ELR (cell line): ENCODE measurements at places on chromosomes 7 and 10.
A peak's percentile ranks its signal among the peaks of the same experiment; 100 is the strongest.

- no peak for DNase-seq
Observed at GRCh38 chr7:156015237-156016020, 203.2 kb upstream of the SHH start.

DNA sequence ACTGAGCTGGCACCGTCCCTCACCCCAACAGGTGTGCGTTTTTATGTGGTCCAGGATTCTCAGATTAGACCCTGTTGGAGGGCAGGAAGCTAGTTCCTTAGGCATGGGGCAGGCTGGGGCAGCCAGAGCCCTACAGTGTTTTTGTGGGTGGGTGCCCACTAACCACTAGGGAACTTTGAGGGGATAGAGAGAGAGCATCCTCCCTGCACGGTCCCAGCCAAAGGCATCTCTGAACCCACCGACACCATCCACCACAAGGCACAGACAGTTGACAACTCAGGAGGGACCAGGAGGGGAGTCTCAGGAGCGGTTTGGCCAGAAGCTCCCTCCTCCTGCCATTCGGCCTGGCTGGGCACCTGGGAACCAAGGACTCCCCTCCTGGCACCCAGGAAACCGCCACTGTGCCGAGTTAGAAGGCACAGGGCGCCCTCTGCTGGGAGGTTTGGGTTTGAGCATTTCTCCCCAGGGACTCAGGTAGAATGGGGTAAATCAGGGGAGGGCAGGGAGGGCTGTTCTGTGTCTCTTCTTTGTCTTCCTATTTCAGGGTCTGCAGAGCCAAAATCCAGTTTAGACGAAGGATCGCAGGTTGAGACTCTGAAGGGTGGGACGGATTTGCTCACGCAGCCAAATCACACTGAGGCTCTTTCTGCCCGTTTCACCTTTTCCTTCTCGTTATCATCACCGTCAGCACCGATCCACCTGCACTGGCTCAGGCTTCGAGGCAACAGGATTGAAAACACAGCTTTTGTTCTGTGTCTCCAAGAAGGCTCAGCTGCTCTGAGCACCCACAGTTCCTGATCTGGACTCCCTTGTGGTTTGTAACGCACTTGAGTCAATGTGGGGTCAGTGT lies 84.8 kb upstream of the COL13A1 start:
- DNase-seq: peak; percentile 69

- peak; percentile 40 for DNase-seq
Observed at GRCh38 chr7:23622506-23622925, 25.3 kb downstream of the CCDC126 start.

DNA sequence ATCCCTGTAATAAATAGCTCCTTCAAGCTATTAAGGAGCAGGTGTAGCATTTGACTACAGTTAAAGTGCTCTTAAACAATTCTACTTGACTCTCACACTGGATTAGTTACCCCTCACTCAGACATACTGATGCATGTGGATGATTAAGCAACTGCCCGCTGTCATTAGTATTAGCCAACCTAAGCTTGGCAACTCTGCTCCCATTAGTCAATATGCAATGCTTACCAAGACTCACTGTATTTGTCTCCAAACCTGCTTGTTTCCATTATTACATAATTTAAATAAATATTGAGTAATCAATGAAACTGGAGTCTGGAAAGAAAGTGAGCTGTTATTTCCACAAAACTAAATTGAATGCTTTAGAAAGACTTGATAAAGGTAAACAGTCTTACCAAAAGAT lies 144.0 kb upstream of the ASAH2 start:
- peak; percentile 44 for DNase-seq

DNA sequence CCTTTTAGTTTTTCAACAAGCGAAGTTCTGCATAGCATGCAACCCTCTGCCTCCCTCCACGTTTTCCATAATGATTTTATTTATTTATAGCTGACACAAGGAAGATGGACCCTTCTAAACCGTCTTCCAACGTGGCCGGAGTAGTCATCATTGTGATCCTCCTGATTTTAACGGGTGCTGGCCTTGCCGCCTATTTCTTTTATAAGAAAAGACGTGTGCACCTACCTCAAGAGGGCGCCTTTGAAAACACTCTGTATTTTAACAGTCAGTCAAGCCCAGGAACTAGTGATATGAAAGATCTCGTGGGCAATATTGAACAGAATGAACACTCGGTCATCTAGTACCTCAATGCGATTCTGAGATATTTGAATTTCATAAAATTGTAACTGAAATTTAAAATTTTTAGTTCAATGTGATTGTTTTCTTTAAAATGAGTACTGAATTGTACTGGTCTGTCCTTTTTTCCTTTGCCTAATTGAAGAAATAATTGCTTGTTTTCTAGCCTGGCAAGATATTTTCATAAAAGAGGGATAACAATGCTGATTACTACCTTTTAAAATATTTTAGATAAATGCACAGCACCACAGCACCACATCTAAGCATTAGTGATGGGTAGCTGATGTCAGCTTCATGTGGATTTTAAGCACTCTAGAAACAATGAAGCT lies 41.5 kb upstream of the SLC39A12 start:
- DNase-seq: peak; percentile 79

GRCh38 chr7:142812437-142813215 lies 41.9 kb downstream of the PRSS2 start:
- peak; percentile 6 for DNase-seq

- no peak for DNase-seq
Observed at GRCh38 chr7:28026237-28026636, 154.4 kb downstream of the JAZF1 start.

DNA sequence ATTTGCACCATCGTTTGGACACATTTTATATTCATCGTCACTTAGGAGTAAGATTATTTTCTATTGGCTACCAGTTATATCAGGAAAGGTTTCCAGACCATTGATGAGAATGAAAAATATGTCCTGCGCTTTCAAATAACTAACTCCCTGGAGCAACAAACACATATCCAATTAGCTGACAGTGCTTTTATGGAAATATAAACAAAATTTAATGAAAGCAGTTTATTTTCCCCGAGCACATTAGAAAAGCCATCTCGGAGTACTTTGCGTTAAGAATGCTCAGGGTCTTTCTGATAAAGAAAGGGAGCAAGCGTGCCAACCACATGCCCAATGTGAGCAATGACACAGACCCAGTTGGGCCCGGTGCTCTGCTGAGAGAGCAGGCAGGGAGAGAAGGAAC lies 85.1 kb upstream of the ZPBP start:
- no peak for DNase-seq
